Hindlimb muscle (tissue), 1 donor: ENCODE measurements at places on chromosomes 2 and 18.

DNA sequence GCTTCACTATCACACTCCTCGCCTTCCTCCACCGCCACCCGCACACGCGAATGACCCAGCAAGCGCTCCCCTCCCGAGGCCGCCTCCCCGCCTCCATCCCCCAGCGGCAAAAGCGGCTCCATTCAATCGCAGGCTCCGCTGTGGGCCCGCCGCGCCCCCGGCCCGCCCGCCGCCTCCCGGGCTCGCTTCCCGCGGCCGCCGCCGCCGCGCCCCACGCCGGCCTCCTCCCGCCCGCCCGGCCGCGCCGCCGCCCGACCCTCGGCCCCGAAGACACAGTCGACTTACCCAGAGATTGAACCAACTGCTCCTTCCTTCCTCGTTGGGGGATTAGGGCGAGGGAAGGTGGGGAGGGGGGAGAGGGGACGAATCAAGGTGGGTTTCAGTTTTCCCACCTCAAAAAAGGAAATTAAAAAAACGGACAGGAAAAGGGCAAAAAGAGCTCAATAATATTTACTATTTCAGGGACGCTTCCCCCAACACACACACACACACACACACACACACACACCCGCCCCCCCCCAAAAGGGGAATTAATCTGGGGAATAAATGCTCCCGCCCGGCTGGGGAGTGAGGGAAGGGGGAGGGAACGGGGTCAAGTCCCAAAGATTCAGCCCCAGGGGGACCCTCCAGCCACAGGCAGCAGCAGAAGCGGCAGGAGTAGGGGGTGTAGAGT lies 743 bp downstream of the XPO1 start:
- DNase-seq, result peak; percentile 48

- DNase-seq, result no peak
Observed at GRCh38 chr2:240159251-240159839, 18.9 kb upstream of the OTOS start.

DNA sequence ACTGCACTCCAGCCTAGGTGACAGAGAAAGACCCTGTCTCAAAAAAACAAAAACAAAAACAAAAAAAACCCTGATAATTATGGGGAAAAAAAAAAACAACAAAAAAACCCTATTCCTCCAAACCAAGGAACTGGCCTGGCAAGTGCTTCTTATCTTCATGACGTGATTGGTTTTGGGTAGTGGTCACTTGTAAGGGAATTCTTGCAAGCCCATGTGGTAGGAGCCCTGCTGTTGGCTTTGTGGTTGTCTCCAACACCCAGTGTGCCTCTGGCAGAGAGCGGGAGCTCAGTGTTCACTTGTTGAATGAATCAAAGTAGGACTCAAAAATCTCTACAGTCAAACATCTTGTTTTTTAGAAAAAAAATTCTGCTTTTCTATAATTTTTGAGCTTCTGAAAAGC lies 6.0 kb downstream of the GALM start:
- no peak for DNase-seq

DNA sequence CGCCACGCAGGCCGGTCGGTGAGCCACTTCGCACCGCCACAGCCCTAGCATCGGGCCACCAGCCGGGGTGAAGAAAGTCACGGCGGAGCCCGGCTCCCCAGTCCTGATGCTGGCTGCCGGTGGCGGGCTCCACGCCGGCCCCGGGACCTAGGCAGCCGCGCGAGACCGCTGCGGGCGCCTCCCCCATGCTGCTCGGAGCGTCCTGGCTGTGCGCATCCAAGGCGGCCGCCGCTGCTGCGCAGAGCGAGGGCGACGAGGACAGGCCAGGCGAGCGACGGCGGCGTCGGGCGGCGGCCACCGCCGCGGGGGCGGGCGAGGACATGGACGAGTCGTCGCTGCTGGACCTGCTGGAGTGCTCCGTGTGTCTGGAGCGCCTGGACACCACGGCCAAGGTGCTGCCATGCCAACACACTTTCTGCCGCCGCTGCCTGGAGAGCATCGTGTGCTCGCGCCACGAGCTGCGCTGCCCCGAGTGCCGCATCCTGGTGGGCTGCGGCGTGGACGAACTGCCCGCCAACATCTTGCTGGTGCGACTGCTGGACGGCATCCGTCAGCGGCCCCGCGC lies 433 bp downstream of the SH3RF3 start:
- peak; percentile 51 for DNase-seq

- no peak for DNase-seq
Observed at GRCh38 chr18:55443776-55444175, 144.2 kb downstream of the TCF4 start.

DNA sequence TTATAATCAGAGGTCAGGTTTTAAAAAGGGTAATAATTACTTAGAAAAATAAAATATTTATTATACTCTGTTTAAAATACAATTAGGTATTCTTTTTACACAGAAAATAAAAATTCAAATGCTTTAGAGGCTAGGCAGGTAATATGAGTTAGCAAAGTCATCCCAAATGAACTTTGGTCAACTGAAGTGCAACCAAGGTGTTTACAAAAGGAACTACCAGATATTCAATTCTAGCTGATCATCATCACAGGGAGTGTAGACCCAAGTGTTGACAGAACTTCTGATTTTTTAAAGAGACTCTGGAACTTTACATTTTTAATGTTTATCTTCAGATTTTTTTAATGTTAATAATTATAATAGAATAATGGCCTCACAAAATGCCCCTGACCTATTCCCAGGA lies 59.3 kb upstream of the COL5A2 start:
- DNase-seq, result no peak

DNA sequence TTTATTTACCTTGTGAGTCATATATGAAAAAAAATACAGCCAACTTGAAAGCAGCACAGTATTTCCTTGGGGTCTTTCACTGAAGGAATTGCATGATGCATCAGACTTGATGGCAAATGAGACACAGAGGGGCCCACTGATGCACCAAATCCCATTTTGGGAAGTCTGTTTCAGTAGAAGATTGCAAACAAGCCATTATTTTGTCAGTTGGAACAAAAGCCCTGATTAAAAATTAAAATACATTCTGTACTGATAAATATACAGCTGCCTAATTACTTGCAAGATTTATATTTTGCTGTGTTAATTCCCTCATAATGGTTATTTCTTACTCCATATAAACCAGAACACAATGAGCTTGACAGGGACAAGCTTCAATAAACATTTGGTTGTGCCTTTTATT lies 370.4 kb downstream of the SUCLG1 start:
- no peak for DNase-seq

GRCh38 chr2:241776336-241777169 lies at the start of gene GAL3ST2:
Gene GAL3ST2, plus strand, starts transcription at chr2:241776822. Its CDS starts 134 bp downstream, at chr2:241776956.
- DNase-seq, result no peak

- no peak for DNase-seq
Observed at GRCh38 chr2:81068144-81068543, 763.6 kb upstream of the LRRTM1 start.

- DNase-seq, result peak; percentile 74
Observed at GRCh38 chr2:42960842-42961180, 168.4 kb upstream of the HAAO start.

DNA sequence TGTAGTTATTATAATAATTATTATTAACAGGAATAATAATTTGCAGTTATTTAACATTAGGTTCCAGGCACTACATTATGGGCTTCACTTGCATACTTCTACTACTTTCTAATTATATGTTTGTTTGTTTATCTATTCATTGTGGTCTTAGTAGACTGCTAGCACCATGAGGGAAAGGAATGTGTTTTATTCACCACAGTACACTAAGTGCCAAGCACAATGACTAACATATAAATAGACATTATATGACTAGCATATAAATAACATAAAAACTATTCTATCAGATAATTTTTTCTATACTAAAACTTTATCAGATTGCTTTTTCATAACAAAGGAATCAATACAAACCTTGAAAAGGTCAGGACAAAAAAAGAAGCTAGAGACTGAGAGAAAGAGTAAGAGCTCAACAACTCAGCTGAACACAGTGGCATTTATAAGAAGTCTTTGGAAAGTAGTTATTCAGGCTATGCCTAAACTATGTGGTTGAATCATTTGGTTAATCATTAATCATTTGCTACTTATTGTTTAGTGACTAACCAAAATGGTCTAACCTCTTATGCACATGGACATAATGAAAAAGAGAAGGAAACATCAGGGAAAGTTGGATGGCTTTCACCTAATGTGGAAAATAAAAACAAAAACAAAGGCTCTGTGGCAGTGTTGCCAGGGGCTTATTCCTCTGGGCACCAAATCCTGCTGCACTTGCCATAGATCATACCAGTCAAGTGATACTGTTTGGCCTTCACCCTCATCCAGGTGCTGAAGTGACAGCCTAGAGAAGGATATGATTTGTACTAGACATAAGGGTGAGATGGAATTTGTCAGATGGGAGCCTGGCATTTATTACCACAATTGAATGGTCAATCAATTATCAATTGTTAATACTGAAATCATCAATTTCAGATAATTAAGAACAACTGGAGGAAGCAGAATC lies 174.9 kb downstream of the ETAA1 start:
- DNase-seq, result no peak
